CD8-positive, alpha-beta T cell (primary cell): ENCODE measurements at places on chromosomes 16 and 17.

- DNase-seq: no peak
These were observed 31.0 kb upstream of the LCMT1 start for GRCh38 chr16:25080420-25081131.

DNA sequence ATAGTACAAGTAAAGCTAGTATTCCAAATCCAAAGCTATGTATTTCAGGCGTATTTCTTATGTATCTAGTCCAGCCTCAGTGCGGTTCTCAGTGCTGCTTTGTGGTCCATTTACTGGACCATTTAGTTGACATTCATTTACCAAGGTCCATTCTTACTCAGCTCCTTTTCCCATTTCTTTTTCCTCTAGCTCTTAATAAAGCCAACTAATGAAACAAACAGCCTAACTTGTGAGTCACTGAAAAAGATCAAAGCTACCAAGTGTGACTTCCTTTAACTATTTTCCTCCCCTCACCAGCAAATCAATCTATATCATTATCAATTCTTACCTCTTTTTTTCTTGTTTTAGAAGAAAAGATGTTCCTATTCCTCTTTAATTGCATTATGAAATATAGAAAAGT lies 64.0 kb downstream of the CYB561 start:
- DNase-seq: no peak

DNA sequence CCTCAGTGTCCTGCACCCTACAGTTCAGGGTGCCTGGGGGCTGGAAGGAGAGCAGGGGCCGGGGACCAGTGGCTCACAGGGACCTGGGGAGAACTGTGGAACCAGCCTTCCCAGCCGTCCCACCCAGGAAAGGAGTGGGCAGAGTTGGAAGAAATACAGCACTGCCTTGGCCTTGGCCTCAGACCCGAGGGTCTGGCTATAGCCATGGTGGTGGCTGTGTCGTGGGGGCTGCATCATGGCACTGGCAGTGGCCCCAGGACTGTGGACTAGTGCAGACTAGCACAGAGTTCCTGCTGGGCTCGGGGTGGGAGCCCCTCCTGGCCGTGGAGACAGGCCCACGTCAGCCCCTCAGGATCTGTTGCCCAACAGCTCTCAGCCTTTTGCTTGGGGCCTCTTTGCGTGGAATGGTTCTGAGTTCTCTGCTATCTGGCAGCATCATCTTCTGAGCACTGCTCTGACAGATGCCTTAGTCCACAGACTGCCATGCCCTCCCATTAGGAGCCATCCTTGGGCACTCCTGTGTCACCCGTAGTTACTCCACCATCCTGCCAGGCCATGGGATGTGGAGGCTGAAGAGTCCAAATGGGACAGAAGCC lies 12.6 kb upstream of the DNASE1 start:
- DNase-seq: no peak

DNA sequence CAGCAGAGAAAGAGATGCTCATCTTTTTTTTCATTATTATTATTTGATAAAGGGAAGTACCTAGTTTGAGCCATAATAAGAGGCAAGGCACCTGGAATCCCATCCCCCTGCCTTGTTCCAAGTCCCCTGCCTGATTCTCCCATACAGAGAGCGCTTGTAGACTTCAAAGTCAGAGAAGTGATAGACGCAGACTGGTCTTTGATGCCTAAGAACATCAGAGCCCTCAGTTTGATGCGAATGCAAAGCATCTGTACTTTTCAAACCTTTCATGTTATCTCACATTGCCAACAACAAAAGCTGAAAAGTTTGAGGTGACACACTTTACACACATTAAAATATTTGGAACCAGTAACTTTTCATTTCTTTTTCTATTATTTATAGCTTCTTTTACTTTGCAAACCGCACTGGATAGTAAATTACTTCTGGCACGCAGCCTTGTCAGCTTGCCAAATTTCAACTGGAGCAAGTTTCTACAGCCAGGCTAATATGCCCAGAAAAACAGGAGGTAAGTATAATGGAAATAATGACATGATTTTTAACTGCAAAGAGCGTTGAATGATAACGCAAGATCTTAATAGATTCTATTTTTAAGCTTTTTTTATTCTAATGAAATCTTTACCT lies 5.9 kb upstream of the UTP6 start:
- DNase-seq: peak; percentile 34

DNA sequence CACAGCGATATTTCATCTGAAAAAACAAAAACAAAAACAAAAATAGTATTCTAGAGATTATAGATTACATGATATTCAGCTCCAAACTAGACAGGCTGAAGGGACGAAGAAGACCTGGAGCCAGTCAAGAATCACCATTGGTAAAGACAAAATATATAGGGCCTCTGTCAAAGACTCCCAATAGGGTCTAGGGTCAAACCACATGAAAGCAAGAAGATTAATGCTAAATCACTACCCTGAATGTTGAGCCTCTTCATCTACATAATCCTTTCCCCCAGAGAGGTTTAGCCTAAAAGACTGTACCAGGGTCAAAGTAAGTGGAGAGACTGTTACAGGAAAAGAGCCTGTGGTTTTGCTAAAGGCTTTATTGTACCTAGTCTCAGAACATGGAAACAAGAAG lies 10.8 kb upstream of the NME1 start:
- DNase-seq: no peak

DNA sequence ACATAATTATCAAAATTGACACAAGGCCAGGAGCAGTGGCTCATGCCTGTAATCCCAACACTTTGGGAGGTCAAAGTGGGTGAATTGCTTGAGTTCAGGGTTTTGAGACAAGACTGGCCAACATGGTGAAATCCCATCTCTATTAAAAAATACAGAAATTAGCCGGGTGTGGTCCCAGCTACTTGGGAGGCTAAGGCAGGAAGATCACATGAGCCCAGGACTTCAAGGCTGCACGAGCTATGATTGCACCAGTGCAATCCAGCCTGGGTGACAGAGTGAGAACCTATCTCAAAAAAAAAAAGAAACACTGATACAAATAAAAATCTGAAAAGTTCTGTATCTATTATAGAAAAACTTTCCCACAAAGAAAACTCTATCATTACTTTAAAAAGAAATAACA lies 15.5 kb downstream of the MYH10 start:
- no peak for DNase-seq
